NB4 (cell line): ENCODE measurements at places on chromosomes 13 and 19.

DNA sequence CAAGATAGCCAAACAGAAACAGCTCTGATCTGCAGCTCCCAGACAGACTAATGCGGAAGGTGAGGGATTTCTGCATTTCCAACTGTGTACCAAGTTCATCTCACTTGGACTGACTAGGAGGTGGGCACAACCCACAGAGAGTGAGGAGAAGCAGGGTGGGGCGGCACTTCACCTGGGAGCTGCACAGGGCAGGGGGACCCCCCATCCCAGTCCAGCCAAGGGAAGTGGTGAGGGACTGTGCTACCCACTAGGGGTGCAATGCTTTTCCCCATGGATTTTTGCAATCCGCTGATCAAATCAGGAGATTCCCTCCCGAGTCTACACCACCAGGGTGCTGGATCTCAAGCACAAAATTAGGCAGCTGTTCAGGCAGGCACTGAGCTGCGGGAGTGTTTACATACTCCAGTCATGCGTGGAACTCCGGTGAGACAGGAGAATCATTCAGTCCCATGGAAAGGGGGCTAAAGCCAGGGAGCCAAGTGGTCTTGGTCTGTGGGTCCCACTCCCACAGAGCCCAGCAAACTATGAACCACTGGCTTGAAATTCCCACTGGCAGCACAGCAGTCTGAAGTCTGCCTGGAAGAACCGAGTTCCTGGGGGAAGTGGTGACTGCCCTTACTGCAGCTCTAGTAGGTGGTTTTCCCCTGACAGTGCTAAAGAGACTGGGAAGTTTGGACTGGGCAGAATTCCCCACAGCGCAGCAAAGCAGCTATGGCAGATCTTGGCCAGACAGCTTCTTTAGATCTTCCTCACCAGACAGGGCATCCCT, 85.1 kb upstream of the UFM1 start:
- DNase-seq: no peak

- no peak for DNase-seq
These were observed 8.6 kb upstream of the IRGC start for GRCh38 chr19:43707158-43707712.

DNA sequence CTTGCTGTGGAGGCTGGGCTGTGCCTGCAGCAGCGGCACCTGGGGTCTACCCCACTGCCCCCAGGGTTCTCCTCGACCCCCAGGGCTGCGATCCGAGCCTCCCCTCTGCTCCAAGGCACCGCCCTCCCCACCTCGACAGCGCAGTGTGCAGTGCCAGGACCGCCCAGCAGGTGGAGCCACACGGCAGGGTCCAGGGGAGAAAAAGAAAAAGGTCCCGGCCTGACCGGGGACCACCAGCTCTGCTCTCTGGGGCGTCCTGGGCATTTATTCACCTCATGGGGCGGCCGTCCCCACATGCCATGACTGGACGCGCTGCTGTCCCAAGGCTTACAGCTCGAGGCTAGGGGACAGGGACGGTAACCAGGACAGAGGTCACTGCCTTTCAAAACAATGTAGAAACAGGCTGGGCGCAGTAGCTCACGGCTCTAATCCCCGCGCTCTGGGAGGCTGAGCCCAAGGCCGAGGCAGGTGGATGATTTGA, 10.6 kb downstream of the REXO1 start:
- no peak for DNase-seq

GRCh38 chr13:96746886-96747285, 247.4 kb downstream of the OXGR1 start:
- DNase-seq: no peak

- DNase-seq: no peak
These were observed 833.9 kb downstream of the SLITRK1 start for GRCh38 chr13:83048419-83048818.

GRCh38 chr13:108707584-108707983, 78.2 kb downstream of the MYO16 start:
- no peak for DNase-seq

DNA sequence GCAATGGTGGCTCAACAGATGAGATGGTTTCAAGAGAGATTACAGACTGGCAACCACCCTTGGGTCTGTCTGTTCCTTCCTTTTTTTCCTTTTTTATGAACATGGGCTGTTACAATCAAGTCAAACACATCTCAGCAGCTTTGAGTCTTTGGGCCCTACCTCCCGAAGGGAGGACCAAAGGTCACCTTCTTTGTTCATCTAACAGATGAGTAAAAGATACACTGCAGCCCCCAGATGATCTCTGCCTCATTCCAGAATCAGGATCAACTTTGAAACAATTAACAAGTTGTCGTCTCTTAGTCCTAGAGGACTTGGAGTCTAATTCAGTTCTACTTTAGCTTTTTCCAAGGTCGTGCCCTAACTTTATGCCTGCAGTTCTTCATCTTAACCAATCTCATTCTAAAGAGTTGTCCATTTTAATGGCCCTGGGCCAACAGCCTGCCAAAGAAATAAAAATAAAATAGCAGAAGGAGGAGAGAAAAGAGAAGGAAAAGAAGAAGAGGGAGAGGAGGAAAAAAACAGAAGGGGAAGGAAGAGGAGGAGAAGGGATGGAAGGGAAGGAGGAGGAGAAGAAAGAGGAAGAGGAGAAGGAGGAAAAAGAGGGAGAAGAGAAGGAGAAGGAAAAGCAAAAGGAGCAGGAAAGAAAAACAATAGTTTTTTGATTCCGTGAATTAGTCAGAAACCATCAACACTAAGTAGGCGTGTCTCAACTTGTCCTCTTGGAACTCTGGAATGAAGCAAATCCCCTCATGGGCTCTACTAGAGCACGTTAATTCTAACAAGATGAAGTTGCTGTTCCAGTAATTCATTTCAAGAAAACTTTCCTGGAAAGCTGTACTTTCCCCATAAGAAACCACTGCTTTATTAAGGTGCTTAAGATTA, 281.2 kb downstream of the FOXO1 start:
- DNase-seq: no peak

DNA sequence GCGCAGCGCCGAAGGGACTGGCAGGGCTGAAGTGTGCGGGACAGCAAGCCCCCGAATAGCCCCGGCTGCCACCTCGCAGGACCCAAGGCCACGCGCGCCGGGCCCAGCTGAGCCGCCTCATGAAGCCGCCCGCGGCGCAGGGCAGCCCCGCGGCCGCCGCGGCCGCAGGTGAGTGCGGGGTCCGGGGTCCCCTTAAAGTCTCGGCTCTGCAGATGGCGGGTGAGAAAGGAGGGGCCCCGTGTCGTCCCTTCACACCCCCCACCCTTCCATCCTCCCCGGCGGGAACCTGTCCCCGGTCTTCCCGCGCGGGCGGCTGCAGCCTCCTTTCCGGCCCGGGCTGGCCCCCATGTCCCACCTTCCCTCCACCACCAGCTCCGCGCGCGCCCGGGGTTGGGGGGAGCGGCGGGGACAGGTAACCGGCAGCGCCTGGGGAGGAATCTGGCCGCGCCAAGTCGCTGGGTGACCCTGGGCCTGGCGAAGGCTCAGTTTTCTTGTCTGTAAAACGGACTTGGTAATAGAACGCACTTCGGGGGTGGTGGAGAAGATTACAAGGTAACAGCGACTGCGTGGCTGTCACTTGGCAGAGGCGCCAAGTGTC, 338 bp downstream of the RGCC start:
- peak; percentile 39 for DNase-seq

- peak; percentile 33 for DNase-seq
These were observed 5.7 kb upstream of the SPACA4 start for GRCh38 chr19:48600679-48601417.

- peak; percentile 22 for DNase-seq
These were observed 5.3 kb downstream of the SHD start for GRCh38 chr19:4284176-4284958.

DNA sequence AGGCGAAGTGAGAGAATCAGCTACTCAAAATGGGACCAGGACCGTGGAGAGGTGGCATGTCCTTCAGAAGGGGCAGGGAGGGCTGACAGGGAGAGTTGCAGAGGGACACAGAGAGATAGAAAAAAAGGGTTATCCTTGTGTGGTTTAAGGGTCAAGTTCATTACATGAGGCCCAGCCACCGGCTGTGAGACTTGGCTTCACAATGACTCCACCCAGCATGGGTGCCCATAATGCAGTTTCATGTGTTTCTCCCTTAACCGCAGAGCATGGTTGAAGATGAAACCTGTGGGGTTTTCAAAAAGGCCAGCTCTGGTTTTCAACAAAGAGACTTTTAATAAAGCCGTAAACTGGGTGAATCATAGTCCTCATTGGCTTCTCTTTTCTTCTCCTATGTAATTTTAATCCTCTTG, 164.6 kb downstream of the KLF5 start:
- peak; percentile 20 for DNase-seq

GRCh38 chr19:50818859-50819472, 4.6 kb downstream of the KLK1 start:
- DNase-seq: no peak

GRCh38 chr13:29049524-29049923, 229.4 kb downstream of the MTUS2 start:
- no peak for DNase-seq

GRCh38 chr19:29866011-29866410, 54.2 kb downstream of the CCNE1 start:
- DNase-seq: no peak

DNA sequence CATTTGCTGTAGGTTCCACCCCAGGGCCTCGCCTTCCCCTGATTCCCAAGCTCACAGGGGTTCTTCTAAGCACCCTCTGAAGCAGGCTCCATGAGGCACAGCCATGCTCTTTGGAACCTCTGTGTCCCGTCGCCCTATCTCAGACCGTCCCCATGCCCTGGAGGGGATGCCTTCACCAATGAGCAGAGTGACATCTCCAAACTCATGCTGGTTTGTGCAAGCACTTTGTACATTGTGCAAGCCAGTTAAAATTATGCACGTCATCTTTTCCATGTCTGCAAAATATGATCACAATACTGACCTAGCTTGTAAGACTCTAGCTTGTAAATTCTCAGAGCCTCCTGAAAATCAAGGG, 46.5 kb upstream of the RAP2A start:
- peak; percentile 97 for DNase-seq

- no peak for DNase-seq
These were observed 30.3 kb downstream of the SHISA2 start for GRCh38 chr13:26021516-26021915.

DNA sequence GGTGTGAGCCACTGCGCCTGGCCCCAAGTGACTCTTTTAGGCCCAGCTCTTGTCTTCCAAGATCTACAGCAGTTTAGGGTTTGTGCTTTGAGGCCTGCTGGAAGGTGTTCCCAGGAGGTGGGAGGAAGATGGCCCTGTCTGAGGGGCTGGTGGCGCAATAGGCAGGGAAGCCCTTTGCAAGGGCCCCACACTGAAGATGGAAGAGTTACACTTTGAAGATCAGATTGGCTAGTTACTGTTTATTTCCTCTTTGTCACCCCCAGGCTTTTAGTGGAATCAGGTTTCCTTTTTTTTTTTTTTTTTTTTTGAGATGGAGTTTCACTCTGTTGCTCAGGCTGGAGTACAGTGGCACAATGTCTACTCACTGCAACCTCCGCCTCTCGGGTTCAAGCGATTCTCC, 1.9 kb upstream of the RABAC1 start:
- peak; percentile 43 for DNase-seq

DNA sequence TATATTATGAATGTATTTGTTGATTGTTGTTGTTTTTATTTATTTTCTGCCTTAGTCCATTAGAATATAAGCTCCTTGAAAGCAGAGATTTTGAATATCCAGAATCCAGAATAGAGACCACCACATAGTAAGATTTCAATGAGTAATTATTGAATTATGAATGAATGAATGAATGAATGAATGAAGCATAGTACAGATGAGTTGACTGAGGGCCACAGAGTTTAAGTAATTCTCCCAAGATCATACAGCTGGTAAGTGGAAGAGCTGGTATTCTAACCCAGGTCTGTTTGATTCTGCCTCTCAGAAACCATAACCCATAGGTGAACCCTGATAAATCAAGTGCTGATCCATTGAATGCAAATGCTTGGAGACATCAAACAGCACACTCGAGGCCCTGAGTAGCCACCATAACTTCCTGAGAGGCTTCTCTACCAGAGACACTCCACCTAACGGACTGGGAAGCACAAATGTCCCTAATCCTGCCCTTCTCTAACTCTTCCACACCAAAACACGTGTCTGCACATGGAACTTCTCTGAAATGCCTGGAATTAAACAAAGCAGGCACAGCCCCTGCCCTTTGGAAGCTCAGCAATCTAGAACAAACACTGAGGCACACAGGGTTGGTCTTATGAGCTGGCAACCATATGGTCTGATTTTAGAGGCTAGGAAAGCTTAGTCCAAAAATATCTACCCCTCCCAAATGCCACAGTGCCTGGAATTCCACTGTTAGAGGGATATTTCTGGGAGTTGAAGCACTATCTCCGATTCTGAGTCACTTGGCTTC, 190.1 kb downstream of the FOXO1 start:
- no peak for DNase-seq

DNA sequence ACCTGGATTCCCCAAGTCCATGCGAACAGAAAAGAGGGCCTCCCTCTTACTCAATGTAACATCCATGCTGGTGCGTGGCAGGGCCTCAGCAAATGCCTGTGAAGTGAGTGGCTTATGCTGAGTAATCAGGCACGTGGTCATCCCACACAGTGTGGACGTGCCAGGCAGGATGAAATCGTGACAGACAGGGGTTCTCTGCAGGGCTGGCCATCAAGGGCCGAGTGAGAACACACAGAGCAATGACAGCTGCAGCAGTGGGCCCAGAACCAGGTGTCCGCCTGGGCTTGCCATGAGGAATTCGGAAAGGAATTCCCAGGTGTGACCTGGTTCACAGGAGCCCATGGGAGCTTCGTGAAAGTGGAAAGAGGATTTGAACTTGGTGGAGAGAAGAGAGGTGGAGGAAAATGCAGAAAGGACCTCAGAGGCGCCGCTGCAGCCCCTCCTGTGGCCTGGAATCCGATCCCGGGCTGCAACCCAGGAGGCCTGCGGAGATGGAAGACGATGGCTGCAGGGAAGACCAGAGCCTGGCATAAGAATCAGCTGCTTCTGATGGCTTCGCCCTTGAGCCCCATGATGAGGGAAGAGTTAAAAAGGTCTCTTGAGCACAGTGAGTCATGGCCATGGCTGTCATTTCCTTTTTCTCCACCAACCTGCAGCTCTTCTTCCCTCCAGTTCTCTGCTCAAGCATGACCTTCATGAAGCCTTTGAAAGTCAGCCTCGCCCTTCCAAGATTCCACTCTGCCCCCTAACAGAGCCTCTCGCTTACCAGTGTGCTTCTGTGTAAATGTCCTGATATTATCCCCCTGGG, 34.6 kb upstream of the SOX1 start:
- DNase-seq: peak; percentile 18

GRCh38 chr13:107716241-107716640, 499.1 kb downstream of the LIG4 start:
- DNase-seq: no peak

- peak; percentile 25 for DNase-seq
These were observed 303.1 kb downstream of the IRS2 start for GRCh38 chr13:109483284-109483683.

- DNase-seq: no peak
These were observed 27.2 kb upstream of the CBY2 start for GRCh38 chr13:45674908-45675307.

DNA sequence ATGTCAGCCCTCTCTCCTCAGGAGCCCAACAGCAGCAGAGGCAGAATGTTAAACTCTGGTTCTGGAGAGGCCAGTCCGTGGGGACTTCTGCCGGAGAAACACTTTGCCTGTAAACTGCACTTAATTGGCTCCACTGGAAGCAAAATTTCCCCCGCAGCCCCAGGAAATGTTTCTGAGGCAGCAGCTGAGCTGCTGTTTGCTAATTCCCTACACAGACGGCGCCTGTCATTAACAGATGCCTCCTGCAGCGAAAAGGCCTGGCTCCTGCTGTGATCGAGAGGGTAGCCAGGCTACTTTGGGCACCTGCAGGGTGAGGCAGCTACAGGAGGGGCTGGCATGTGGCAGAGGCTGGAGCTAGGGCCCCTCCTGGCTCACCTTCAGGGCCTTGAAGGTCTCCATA, 5.2 kb upstream of the TM6SF2 start:
- DNase-seq: no peak

GRCh38 chr13:98504371-98504963, 72.4 kb downstream of the STK24 start:
- peak; percentile 53 for DNase-seq
